ENCODE measurements at places on chromosomes 1 and 21. TPM values are rescaled to one million over a fixed set of nuclear protein-coding genes. Genes with fewer than 3 reads are reported as not detected.

- H3K4me1 ChIP-seq = no peaks in the 10 kb centered on the region
- no peak overlapping the region for H3K27ac ChIP-seq
- no peak overlapping the region for H3K4me3 ChIP-seq
- H3K36me3 ChIP-seq = no peaks in the 10 kb centered on the region
- H3K27me3 ChIP-seq = peaks cover 21% of the 10 kb centered on the region
- DNase-seq = peak; percentile 56
Observed at GRCh38 chr1:4655674-4656532, 1.5 kb downstream of the AJAP1 start.

GRCh38 chr1:25622531-25622930 lies 5.9 kb downstream of the MAN1C1 start:
- no peak overlapping the region for H3K27ac ChIP-seq
- peaks cover 19% of the 10 kb centered on the region for H3K27me3 ChIP-seq
- no peaks in the 10 kb centered on the region for H3K36me3 ChIP-seq
- H3K4me1 ChIP-seq = no peaks in the 10 kb centered on the region
- H3K4me3 ChIP-seq = no peak overlapping the region

DNA sequence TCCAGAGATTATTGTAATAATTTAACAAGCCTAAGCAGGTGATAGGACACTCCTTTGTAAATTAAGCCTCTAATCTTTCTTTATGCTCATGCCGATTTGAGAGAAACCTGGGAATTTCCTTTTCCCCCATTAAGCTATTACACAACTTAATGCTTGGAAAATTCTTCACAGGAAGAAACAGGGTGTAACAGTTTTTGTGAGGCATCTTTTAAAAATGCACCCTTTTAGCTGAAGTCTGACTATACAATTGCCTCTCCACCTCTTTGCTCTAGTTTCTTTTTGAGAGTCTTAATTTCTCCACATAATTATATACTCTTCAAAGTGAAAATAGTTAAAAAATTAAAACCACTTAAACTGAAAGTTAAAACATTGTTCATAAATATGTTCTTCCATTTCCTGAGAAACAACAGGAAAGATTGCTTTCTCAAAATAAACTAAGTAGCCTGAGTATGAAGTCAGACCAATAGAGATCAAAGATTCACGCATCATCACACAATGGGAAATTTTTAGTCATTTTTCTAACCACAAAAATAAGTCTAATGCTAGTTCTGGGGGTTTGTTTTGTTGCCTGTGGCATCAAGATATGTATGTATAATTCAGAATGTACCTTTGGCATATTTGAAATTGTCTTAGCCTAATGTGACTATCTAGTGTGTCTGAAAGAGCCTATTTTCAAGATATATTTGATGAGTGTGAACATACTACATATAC lies 34.7 kb downstream of the LRRC8D start:
- H3K36me3 ChIP-seq = no peaks in the 10 kb centered on the region
- DNase-seq = peak; percentile 82
- H3K27me3 ChIP-seq = no peaks in the 10 kb centered on the region

DNA sequence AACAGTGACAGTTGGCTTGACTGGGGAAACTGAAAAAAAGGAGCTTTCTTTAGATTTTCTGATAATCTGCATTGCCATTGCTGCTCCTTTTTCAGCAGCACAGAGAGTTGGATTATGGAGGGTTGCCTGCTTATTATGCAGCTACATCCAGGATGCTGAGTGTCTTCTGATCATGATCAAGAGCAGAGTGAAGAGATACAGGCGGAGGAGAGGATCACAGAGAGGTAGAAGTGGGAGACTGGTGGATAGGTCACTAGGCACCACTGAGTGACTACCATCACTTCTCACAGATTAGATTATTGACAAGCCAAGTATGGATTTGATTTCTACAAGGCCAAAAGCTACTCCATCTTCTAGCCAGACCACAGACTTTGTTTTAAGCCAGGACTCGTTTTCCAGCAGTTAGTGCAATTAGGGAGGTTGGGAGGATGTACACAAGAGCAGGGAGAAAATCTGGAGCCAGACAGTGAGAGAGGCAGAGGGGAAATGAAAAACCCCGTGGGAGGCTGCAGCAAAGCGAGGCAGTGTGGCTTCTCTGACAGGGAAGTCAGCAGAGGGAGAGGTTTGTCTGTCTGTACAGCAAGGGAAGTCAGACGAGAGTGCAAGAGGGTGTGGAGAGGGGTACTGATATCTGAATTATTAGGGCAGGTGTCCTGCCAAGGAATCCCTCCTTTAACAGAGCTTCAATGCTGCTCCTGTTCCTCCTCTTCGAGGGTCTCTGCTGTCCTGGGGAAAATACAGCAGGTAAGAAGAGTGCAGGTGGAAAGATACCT lies at the start of gene CD1E:
TSS of gene CD1E (plus strand) at position 592 of the 773 bp plus-strand sequence. CDS start at position 687, 95 bp downstream.
- no peak within 1 kb of the TSS for H3K27ac ChIP-seq
- no peaks in the 10 kb centered on the region for H3K36me3 ChIP-seq
- H3K27me3 ChIP-seq = no peaks in the 10 kb centered on the region

GRCh38 chr1:38508232-38508631 lies 351.3 kb downstream of the RRAGC start:
- no peaks in the 10 kb centered on the region for H3K36me3 ChIP-seq
- no peak overlapping the region for H3K27ac ChIP-seq
- no peak for DNase-seq
- H3K27me3 ChIP-seq = no peaks in the 10 kb centered on the region
- no peak overlapping the region for H3K4me3 ChIP-seq

DNA sequence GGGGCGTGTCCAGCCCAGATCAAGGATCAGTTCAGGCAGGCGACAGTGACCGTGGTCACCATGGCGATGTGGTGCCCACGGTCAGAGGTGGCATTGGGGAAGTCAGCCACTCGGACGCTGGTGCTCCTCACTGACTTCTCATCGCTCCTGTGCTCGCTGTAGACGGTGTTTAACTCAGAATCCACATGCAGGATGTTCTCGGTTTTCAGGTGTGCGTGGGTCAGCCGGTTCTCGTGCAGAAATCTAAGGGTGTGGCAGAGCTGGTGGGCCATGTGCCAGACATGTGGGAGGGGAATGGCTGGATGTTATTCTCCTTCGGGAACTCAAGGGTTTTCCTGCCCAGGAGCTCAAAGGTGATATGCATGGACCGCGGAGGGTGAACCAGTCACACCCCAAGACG lies 11.7 kb downstream of the OR2AJ1 start:
- no peaks in the 10 kb centered on the region for H3K27me3 ChIP-seq
- H3K4me1 ChIP-seq = no peaks in the 10 kb centered on the region
- H3K36me3 ChIP-seq = no peaks in the 10 kb centered on the region
- no peak overlapping the region for H3K4me3 ChIP-seq
- H3K27ac ChIP-seq = no peak overlapping the region

DNA sequence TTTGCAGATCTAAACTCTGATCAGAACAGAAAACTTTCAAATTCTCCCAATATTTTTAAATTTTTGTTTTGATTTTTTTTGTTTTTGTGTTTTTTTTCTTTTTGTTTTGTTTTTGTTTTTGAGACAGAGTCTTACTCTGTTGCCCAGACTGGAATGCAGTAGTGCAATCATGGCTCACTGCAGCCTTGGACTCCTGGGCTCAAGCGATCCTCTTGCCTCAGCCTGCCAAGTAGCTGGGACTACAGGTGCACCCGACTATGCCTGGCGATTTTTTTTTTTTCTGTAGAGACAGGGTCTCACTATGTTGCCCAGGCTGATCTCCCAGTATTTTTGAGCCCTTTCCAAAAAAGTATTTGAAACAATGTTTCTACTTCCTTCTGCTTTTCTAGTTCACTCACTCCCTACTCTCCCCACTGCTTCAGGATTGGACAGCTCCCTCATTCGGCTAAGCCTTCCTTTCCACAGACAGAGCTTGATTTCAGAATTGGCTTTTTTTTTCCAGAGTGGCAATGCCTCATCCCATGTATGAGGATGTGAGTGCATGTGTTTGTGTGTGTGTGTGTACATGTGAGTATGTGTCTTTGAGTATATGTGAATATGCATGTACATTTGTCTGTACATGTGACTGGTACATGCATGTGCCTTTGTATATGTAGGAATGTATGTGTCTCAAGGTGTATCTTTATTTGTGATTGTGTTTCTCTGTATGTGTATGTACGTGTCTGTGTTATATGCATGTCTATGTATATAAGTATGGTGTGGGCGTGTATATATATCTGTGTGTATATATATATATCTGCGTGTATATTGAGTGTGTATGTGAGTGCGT lies 11.9 kb downstream of the LHX4 start:
- H3K4me1 ChIP-seq = no peaks in the 10 kb centered on the region
- H3K4me3 ChIP-seq = no peak overlapping the region
- no peak overlapping the region for H3K27ac ChIP-seq
- peak; percentile 44 for DNase-seq

GBP6 gene
- not detected for polyA plus RNA-seq

TRIM62 gene
- polyA plus RNA-seq = 2.0 TPM

ARHGEF19 gene
- 13.3 TPM for polyA plus RNA-seq

LAD1 gene
- not detected for polyA plus RNA-seq

TRIM58 gene
- polyA plus RNA-seq = not detected

Data from GM23248 (cell line).